Stimulated activated CD8-positive, alpha-beta memory T cell treated with anti-CD3 and anti-CD28 coated beads, Interleukin-12 subunit alpha, Interleukin-12 subunit beta, amount 100 ng/mL, for 1 hour (primary cell): ENCODE measurements at places on chromosomes 7 and 10.

DNA sequence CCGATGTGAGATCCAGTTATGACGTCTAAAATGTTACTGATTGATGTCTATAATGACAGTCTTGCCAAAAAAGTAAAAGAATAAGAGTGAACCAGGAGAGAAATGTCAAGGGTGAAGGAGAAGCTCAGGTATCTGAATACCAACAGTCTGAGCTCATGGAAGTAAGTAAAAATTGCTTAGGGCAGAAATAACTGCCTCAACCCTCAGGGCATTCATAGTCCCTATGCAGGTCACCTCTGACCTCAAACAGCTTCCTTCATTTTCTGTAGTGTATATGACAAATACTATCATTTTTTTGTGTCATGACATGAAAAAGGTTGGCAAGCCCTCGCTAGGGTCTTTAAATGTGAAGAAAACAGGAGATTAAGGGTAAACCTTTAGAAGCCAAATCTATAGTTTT, 41.0 kb upstream of the MRPS16 start:
- no peak for DNase-seq

DNA sequence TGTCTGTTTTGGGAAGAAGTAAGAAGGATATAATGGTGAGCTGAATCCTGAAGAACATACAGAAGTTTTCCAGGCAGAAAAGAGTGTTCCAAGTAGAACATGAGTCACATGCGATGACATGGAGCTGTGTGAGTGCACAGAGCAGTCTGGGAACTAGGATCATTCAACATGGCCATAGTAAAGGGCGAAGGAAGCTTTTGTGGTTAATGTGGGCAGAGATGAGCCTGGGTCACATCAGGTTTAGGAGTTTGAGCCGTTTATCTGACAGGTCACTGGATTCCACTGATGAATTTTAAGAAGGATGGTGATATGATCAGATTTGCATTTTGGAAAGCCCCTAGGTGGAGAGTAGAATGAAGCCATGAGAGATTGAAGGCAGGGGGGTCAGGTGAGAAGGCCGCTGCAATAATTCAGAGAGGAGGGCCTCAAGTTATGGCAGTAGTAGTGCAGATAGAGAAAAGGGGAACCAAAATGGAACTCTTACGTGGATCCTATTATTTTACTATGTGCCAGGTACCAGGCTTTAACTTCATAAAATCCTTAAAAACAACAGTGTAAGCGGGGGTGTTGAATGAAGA, 171.3 kb downstream of the RNLS start:
- DNase-seq: no peak

- DNase-seq: no peak
These were observed 112.0 kb downstream of the UBE2H start for GRCh38 chr7:129840757-129841156.

DNA sequence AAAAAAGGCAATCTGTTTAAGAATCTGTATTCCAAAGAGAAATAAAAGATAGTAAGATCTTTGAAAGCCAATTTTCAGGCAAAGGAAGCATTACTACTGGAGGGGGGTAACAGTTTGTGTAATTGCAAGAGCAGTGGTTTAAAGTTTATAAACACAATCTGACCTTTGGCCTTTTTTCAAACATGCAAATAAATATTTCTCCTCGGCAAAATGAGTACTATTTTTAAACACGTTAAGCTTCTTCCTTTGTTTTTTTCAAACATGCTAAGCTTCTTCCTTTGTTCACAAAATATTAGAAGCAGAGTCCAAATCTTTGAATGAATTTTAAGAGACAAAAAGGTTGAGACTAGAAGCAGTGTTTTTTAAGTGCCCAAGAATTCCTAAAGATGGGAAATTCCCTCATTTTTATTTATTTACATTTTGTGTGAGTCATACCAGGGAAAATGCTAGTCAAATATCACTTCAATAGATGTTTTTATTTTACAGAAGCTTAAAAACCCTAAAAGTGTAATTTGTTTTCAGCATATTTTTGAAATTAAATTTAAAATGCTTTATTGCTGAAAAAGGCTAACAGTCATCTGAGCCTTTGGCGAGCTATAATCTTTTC, 229.3 kb downstream of the GPR37 start:
- DNase-seq: no peak

GRCh38 chr10:79144351-79145173, 75.8 kb downstream of the ZMIZ1 start:
- DNase-seq: no peak

DNA sequence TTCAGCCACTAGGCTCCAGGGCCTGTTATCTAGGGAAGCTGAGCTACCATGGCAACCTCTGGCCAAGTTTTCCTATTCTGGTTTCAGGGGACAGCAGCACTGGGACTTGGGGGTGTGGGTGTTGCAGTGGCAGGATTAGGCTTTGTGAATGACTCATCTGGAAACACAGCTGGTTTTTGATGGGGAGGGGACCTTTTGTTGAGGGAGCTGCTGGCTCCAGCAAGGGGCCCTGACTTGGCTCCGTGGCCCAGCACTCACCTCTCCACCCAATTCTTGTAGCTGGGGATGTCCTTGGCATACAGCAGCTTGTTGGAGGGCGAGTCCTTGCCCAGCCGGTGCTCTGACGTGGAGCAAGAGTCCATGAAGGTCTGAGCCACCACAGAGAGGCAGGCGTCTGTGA, 435.9 kb downstream of the PLXNA4 start:
- DNase-seq: no peak

GRCh38 chr10:102505462-102506115, 1.8 kb downstream of the SUFU start:
- DNase-seq: no peak

DNA sequence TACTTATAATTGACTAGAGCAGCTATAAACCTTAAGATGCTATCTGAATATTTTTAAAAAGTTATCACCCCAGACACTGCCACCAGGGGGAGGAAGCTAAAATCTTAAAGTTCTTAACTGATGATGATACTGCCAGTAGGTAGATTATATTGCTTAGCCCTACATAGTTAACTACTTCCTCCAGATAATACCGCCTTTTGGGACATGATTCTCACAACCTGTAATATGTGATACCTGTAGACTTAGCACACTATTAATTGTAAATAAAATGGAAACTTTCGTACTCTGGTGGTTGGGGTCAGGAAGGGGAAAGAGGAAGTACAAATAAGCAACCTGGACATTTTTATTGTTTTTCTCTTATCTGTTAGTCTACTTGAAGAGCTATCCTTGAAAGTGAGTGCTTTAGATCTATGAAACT, 268.9 kb downstream of the ADK start:
- DNase-seq: peak; percentile 20

DNA sequence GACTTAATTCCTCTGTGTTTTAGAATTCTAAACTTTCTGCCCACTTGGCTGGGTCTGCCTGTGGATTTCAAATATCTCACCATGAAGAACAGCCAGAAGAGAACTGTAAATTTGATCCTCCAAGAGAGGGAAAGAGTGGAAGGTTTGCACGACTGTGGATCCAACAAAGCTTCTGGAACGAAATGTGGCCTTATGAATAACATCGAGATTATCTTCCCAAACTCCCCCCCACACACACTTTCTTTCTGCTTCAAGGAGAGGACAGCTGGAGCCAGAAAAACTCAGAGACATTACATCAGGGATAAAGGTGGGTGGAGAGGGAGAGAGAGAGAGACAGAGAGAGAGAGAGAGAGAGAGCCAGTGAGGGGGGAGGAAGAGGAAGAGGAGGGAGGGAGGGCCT, 570.1 kb upstream of the MGMT start:
- no peak for DNase-seq

- DNase-seq: no peak
These were observed 148.9 kb upstream of the NPS start for GRCh38 chr10:127400216-127400615.

GRCh38 chr7:113878394-113878992, 40.3 kb downstream of the PPP1R3A start:
- no peak for DNase-seq

DNA sequence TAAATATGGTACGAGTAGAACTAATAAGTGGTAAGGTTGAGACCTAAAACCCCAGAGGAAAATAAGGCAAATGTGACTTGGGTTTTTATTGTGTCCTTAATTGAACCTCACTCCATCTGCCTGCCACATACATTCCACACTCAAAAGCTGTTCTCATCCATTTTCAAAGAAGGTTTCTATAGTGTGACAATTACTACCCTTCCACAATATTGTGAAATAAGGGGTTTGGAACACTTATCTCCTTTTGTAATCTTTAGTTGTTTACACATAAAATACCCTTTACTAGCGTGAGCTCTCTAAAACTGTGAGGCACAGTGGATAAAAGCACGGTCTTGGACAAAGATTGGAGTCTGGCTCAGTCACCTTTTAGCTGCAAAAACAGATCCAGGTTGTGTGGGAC, 166.6 kb downstream of the THSD7A start:
- DNase-seq: no peak

- no peak for DNase-seq
These were observed 146.2 kb upstream of the LYZL1 start for GRCh38 chr10:29142516-29143314.

GRCh38 chr10:132078746-132079345, 13.1 kb downstream of the JAKMIP3 start:
- DNase-seq: no peak

GRCh38 chr7:1457949-1458682, 1.2 kb downstream of the MICALL2 start:
- no peak for DNase-seq

DNA sequence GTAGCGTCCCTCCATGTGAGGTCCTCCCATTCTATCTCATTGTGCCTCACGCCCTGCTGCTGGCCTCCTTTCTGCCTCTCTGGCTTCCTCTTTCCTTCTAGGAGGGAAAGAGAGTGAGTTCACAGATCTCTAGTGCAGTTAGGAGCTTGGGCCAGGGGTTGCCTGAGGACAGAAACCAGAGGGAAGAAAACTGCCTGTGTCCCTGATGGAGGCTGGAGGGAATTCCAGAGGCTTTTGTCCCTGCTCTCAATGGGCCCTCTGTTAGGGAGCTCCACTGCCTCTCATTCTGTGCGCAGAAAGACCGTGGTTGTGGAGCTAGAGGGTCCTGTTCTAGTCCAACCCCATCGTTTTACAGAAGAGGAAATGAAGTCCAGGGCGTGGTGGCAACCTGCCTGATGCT, 4.6 kb downstream of the MARVELD1 start:
- no peak for DNase-seq

DNA sequence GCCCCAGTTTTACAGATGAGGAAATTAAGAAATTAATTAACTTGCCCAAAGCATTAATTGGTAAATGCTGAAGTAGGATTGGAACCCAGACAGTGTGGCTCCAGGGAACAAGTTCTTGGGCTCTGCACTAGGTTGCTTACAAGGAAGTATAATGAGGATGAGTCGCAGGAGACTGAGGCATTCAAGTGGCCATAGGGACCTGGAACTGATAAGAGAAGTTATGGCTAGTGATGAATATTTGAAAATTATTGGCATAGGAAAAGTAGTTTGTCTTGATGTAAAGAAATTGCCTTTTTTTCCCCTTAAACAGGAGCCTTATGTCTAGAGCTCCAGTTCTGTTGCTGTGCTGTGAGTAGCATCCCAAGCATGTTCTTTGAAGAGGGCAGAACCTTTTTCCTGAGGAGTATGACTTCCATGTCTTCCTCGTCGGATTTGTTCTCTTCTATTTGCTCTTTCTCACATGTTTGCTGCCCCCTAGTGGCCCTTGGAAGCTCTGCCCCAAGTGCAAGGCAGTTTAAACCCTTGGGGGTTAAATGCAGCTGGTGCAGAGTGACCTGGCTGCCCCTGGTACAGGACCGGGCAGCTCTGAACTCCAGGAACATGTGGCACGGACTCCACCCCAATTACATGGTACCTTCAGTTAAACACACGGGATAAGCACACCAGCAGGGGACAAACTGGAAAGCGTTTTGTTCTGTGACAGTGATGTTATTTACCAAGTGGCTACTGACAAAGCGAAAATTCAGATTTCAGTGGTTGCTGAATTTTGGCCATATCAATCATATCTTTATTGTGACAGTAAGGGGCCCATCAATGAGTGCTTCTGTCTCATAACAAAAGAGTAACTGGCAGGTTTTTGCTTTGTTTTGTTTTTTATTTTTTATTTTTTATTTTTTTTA, 148.8 kb downstream of the HECW1 start:
- DNase-seq: peak; percentile 45

- DNase-seq: no peak
These were observed 187.3 kb upstream of the PLXDC2 start for GRCh38 chr10:19628767-19629560.

GRCh38 chr10:20622531-20623211, 274.4 kb downstream of the NEBL start:
- DNase-seq: no peak
